CD4-positive, alpha-beta memory T cell (primary cell): ENCODE measurements at places on chromosomes 5 and 9. TPM values are rescaled to one million over a fixed set of nuclear protein-coding genes. Genes with fewer than 3 reads are reported as not detected.

DNA sequence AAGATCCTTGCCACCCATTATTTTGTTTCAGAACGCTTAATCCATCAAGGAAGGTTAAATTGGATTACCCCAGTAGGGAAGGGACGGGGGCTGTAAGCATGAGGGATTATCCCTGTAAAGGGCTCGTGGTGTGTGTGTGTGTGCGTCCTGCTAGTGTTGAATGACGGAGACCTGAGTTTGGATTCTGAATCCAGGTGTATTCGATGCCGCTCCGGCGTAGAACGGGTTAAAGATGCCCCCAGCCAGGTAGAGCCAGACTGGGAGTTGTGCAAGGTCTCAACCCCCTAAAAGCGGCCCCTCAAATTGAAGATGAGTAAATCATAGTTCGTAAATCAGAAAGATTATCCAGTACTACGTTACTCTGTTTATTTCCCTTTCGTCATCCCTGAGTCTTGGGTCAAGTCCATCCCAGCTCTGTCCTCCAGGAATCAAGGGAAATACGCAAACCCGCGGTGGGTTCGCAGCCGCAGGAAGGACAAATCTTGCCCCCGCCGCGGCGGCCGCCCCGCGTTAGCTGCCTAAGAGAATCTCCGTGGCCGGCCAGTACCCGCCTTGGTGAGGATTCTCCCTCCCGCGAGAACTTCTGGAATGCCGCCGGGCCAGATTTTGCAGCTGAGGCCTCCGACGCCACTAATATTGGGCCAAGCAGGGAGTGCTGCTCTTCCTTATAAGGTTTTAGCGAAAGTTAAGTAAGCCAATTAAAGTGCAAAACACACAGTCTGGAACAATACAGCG is 586 bp upstream of the MTAP start:
- DNase-seq = no peak

DNA sequence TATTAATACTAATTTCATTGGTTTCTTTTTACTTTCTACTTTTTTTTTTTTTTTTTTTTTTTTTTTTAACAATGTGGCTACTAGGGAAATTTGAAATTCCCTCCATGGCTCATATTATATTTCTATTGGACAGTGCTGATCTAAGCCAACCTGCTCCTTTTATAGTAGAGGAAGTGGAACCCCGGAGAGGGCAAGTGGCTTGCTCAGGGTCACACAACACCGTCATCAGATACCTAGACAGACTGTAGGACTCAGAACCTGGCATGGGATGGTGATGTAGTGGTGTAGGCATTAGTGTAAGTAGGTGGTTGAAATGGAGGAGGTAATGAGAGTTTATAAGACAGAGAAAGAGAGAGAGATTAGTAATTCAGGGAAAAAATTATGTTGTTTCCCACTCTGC is 10.8 kb downstream of the ZNF618 start:
- no peak for DNase-seq

- no peak for DNase-seq
Observed at GRCh38 chr5:4142842-4143241, 547.2 kb downstream of the IRX1 start.

GRCh38 chr5:108615216-108615615 is 132.5 kb upstream of the FER start:
- DNase-seq = no peak

SIGMAR1 gene
- total RNA-seq = 59.5 TPM
